ENCODE measurements at places on chromosomes 1 and 21. TPM values are rescaled to one million over a fixed set of nuclear protein-coding genes. Genes with fewer than 3 reads are reported as not detected.

GRCh38 chr1:207831517-207832327, 79.2 kb downstream of the CD34 start:
- DNase-seq: no peak

GRCh38 chr21:34989337-34990151, 59.6 kb downstream of the RUNX1 start:
- DNase-seq: peak; percentile 70

GRCh38 chr1:226652613-226653012, 86.5 kb downstream of the ITPKB start:
- DNase-seq: no peak

GRCh38 chr21:41345934-41346685, 15.7 kb upstream of the MX2 start:
- DNase-seq: no peak

DNA sequence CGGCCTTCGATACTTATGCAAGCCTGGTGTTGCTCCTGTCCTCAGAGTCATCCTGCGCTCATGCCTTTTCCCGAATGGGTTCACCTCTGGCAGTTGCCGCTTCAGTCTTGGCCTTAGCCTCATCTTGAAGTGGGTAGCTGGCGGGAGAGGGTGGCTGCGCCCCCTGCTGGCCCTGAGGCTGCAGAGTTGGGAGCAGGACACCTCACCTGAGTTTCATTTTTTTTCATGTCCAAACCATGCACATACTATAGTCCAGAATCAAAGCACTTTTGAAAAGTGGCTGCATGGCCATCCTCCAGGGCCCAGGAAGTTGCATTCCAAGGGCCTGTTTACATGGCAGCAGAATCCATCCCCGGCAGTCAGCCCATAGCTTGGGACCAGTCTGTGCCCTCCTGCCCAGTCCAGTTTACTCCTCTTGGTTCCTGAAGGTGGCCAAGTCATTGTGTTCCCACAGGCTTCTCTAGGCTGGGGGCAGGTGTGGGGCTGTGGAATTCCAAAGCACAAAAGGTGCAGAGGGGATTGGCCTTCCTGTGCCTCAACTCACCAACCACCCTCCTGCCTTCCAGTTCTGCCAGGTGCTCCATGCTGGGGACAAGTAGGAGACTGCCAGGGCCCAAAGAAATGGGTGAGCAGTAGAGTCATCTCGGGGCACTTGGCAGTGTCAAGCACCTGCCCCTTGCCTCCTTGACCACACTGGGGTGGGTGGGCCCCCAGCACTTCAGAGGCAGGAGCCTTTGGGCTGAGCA, 44.0 kb downstream of the YARS1 start:
- DNase-seq: peak; percentile 50

DNA sequence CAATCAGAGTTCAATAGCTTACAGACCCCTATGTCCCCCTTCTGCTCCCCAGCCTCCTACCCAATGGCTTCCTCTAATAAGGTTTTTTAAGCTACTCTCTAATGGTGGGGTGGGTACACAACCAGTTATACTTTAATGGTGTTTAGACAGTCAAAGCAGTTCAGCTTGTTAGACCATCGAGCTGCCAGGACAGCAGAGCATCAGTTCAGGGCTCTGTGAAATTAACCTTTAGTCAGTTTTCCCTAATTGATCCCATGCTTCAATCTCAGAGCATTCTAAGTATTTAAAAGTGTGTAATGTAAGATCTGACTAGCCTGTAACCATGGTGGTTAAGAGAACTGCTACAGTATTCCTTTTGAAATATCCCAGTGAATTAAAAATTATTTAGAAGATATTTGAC, 107.2 kb upstream of the ZNF644 start:
- no peak for DNase-seq

- peak; percentile 17 for DNase-seq
Measured at GRCh38 chr1:8711151-8711550, 106.3 kb downstream of the RERE start.

- DNase-seq: no peak
Measured at GRCh38 chr1:1006305-1007159, 6.6 kb upstream of the HES4 start.

GRCh38 chr1:200281201-200281835, 128.5 kb downstream of the ZNF281 start:
- DNase-seq: no peak

GRCh38 chr1:227315629-227316346, 2.5 kb downstream of the CDC42BPA start:
- peak; percentile 51 for DNase-seq

DNA sequence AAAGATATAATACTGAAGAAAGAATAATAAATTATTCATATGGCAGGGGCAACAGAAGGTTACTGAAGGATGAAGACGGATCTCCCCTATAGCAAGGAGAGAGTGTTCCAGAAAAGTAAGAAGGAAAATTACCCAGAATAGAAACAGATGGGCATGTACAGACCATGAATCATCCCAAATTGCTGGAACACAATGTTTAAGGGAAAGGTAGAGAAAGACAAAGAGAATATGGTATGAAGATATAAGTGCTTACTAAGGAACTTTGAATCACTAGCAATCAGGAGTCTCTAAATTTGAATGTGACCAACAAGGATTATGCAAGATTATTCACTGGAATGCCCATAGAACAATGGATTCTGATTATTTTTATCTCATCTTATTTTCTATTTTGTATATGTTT, 375.4 kb downstream of the COL11A1 start:
- DNase-seq: peak; percentile 46

- DNase-seq: no peak
Measured at GRCh38 chr1:41280202-41281032, 38.3 kb upstream of the SCMH1 start.

GRCh38 chr1:226656201-226656600, 82.9 kb downstream of the ITPKB start:
- DNase-seq: no peak

- DNase-seq: no peak
Measured at GRCh38 chr1:4523551-4523950, 130.9 kb upstream of the AJAP1 start.

GRCh38 chr1:11787804-11788436, 17.8 kb downstream of the MTHFR start:
- DNase-seq: no peak

DNA sequence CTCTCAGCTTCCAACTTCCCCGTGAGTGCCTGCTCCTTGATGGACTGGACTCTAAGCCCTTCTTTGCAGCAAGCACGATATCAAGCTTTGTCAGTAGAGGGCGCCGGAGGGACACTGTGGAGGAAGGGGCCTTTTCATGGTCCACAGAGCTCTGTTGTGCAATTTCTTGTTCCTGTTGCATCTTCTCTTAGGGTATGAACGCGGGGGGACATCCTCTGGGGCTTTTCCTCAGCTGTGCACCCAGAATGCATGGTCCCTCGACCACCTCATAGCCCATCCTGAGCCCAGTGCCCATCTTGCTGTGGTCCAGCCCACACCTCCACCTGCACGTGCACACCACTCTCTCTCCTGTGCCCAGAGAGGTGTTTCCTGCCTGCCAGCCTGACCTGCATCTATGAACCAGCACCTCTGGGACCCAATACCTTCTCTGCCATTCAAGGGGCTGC, 556.8 kb downstream of the PTPRU start:
- DNase-seq: peak; percentile 33

GRCh38 chr1:39576016-39576657, 453 bp downstream of the PABPC4 start:
- no peak for DNase-seq

DNA sequence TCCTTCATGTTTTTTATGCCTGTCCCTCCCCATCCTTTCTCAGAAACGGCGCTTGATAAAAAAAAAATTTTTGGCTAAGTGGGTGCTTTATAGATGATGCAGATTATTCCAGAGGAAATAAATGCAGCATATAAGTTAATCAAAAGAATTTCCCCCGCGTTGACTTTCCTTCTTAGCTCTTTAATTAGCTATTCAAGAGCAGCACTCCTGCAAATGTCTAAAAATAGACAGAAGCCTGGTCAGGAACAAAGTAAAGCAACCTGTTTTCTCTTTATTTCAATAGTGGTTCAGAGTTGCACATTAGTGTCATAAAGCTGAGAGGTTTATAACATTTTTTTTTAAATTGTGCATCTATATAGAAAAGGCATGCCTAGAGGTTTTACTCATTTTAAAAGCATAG, 439.5 kb upstream of the LRRC7 start:
- DNase-seq: no peak

DNA sequence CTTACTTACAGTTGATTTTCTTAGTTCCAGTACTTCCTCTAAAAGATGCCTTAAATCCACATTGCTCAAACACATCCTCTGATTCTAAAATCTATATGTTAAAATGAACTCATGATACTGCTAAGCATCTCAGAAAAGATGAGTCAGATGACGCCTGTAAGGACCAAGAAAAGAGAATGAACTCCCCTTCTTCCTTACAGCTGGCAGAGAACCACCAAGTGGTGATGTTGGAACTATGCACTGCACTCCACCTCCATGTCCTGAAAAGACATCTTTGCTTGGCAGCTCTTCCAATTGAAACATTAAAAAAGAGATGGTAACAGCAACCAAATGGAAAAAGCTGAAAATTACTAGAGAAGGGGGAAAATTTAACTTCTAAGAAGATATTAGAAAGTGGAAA, 648.8 kb downstream of the PTPRC start:
- DNase-seq: no peak

DNA sequence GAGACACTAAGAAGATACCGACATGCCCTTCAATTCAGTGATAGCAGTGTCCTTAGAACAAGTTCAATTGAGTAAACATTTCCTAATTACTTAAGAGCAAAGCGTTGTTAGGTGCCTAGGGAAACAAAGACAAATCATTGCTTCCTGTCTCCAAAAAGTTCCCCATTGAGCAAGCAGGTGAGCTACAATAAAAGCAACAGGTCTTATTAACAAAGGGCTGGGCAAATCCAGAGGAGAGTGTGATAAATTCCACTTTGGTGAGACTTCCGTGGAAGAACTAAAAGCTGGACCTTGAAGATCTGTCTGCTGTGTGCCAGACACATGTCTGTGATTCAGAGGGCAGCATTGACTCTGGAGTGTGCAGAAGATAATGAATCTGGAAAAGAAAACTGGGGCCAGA, 1.9 kb upstream of the TUT4 start:
- DNase-seq: peak; percentile 22

The RHD gene
- total RNA-seq: not detected

The KCNJ9 gene
- total RNA-seq: not detected

The CRYBG2 gene
- 1.8 TPM for total RNA-seq

The RPTN gene
- 0.09 TPM for total RNA-seq
